ENCODE measurements at places on chromosomes 13 and 19.

DNA sequence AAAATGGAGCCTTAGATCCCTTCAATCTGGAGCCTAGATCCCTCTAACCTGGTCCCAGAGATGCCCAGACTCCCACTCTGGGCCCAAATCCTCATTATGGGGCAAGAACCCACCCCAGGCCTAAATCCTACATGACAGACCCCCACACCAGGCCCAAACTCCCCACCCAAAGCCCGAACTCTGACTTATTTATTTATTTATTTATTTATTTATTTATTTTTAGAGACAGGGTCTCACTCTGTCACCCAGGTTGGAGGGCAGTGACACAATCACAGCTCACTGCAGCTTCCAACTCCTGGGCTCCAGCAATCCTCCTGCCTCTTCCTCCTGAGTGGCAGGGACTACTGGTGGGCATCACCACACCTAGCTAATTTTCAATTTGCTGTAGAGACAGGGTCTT, 12.0 kb downstream of the FBN3 start:
- DNase-seq = no peak

DNA sequence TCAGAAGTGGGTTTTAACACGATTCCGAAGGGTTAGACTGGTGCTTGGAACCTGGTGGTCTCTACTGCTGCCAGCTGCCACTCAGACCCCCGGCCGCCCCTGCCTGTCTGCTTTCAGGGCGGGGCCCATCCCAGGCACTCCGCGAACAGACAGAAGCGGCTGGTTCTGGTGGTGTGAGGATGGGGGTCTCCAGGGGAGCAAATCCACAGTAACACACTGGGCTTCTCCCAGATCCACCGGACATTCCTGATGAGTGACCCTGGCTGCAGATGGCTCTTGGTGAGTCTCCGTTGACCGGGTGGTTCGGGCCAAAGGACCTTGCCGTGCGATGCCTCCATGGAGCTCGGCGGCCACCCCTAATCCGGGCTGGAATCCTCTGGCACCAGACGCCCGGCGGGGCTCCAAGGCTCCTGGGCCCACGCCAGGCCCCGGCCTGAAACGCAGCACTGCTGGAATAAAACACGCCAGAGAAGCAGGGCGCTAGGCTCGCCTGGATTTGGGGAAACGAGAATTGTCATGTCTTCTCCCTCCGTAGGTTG, 2.1 kb upstream of the PTBP1 start:
- peak; percentile 90 for DNase-seq

- no peak for DNase-seq
These were observed 207.1 kb upstream of the PCDH9 start for GRCh38 chr13:67437244-67437643.

GRCh38 chr13:22357132-22357531, 686.3 kb downstream of the FGF9 start:
- DNase-seq = no peak

DNA sequence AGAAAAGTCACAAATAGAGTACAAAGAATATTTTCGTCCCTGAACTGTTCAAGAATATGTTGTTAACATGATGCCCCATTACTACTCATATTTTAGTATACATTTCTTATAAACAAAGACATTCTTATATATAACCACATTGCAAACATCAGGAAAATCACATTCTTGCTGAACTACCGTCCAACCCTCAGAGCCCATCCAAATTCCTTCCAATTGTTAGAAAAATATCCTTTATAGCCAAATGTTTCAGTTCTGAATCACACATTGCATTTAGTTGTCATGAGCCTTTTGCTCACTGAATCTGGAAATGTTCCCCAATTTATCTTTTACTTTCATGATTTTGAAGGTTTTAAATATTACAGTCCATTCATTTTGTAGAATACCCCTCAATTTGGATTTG, 467.8 kb upstream of the ARGLU1 start:
- no peak for DNase-seq

GRCh38 chr19:39342647-39343305, 555 bp downstream of the SAMD4B start:
- DNase-seq = no peak

GRCh38 chr13:47332149-47332548, 435.3 kb upstream of the HTR2A start:
- no peak for DNase-seq

DNA sequence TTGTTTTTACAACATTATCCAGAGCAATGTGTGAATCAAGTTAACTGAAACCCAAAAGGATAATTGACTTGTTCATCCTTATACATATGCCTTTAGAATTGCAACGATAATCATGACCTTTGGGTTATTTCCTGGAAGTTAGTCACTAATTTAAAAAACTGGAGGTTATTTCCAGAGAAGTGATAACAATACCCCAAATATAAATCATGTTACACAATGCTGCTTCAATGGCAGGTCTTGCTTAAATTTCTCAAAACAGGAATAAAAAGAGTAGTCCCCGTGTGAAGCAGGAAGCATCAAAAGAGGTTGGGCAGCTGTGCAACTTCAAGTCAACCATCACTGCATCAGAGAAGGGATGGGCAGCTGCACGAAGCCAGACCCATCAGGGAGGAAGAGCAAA, 134.4 kb downstream of the EFNB2 start:
- DNase-seq = no peak

- DNase-seq = no peak
These were observed 102.0 kb downstream of the SLITRK1 start for GRCh38 chr13:83780227-83780626.

- DNase-seq = peak; percentile 58
These were observed 1.5 kb upstream of the TRAPPC5 start for GRCh38 chr19:7678971-7679751.

DNA sequence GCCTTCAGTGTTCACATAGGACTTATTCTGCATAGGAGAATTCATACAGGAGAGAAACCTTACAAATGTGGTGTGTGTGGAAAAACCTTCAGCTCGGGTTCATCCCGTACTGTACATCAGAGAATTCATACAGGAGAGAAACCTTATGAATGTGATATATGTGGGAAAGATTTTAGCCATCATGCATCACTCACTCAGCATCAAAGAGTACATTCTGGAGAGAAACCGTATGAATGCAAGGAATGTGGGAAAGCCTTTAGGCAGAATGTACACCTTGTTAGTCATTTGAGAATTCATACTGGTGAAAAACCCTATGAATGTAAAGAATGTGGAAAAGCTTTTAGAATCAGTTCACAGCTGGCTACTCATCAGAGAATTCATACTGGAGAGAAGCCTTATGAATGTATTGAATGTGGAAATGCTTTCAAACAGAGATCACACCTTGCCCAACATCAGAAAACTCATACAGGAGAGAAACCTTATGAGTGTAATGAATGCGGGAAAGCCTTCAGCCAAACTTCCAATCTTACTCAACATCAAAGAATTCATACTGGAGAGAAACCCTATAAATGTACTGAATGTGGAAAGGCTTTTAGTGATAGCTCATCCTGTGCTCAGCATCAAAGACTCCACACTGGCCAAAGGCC, 13.4 kb upstream of the ZFP28 start:
- no peak for DNase-seq

GRCh38 chr19:8305798-8306197, 2.4 kb downstream of the CD320 start:
- DNase-seq = no peak

- DNase-seq = no peak
These were observed 25.9 kb downstream of the DPF1 start for GRCh38 chr19:38197937-38198704.

GRCh38 chr19:29211562-29212355, 1.2 kb downstream of the UQCRFS1 start:
- no peak for DNase-seq

GRCh38 chr19:14093117-14093823, 2.7 kb upstream of the SAMD1 start:
- DNase-seq = no peak

GRCh38 chr19:39237200-39238184, 7.3 kb downstream of the IFNL3 start:
- peak; percentile 89 for DNase-seq

DNA sequence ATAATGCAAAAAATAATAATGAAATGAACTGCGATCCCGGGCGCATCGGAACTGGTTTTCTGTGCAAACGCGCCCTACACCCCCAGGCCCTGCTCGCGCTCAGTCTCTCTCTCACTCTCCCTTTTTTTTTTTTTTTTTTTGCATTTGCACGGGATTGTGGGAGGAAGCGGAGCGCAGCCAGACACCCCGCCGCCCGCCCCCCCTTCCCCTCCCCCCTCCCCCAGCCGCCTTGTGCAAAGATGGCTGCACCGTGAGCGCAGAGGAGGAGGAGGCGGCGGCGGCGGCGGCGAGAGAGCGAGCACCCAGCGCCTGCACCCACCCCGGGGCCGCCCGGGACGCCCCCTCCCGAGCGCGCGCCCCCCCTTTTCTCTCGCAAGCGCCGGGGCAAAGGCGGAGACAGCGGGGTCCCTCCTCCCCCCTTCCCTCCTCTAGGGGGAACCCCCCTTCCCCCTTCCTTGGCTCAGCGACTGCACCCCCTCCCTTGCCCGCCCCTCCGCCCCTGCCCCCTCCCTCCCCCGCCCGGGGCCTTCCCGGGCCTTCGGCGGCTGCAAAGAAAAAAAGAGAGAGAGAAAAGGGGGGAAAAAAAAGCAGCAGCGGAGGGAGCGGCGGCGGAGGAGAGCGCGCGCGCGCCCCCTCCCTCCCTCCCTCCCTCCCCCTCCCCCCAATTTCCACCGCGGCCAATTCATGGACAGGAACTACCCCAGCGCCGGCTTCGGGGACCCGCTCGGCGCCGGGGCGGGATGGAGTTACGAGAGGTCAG, at the start of gene PRR12:
Gene PRR12 (plus strand): TSS at position 212 of the 760 bp plus-strand sequence. CDS start 473 bp downstream, at position 685.
- peak; percentile 93 for DNase-seq

DNA sequence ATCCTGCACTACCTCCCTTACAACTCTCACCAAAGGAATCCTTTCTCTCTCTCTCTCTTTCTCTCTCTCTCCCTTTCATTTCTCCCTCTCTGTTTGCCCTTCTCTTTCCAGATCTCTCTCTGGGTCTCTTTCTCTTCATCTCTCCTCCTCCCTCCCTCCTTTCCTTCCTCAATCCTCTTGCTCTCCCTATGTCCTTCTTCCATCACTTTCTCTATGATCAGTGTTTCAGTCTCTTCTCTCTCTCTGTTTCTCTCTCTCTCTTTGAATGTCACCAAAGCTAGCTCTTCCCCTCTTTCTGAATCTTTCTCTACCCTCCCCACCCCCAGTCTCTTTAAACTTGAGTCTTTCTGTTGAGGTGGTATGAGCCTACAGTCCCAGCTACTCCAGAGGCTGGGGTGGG, 19.8 kb upstream of the KLK4 start:
- no peak for DNase-seq

DNA sequence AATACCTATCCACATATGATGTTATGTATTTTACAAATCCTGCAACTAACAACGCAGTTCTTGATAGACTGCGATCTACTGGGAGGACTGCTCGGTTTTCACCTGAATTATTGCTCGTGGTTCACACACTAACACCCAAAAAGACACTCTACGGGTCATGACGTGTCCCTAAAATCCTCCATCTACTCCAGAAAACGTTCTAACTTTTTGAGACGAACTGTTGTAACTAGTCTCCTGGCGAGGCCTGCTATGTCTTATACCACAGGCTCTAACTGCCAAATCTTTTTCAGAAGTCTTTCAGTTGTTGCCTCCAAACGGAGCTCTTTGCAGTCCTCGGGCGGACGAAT, 108.2 kb downstream of the KCNRG start:
- DNase-seq = no peak

GRCh38 chr13:36548129-36548528, 115.8 kb downstream of the CCNA1 start:
- DNase-seq = no peak

GRCh38 chr13:50893211-50893852, 16.3 kb upstream of the RNASEH2B start:
- no peak for DNase-seq

DNA sequence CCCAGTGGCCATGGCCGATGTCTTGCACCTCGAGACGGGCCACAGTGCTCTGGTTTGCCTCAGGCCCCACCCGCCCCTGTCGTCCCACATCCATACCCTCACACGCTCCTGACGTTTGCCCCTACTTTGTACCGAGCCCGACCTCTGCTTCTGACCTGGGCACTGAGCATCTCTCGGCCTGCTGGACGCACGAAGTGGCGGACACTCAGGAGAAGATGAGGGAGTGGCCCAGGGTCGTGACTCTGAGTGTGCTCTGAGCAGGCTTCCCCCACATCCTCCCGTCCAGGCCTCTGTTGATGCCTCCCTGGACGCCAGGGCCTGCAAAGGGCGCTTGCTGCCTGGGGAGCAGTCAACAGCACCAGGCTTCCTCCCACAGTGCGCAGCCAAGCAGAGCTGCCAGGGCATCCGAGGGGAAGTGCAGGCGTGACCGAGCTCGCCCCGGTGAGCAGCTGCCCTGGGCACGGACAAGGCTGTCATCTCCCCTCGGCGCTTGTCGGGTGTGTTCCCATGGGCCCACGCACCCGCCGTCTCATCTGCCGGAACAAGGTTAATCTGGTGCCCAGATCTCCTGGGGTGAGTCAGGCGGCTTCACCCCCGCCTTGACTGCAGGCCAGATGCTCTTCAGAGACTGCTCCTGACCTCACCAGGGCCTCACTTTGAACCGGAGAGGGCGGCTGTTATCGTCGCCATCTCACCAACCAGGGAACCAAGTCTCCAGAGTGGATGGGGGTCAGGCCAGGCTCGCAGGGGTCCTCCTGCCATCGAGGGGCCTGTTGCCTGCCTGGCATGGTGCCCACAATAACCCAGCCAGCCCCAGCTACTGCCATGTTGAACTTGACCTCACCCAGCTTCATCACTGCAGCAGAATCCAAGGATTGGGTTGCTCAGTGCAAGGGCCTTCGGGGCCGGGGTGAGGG, 27.2 kb downstream of the COMP start:
- DNase-seq = peak; percentile 68

- no peak for DNase-seq
These were observed 223.2 kb upstream of the ZNF507 start for GRCh38 chr19:32122258-32122657.

DNA sequence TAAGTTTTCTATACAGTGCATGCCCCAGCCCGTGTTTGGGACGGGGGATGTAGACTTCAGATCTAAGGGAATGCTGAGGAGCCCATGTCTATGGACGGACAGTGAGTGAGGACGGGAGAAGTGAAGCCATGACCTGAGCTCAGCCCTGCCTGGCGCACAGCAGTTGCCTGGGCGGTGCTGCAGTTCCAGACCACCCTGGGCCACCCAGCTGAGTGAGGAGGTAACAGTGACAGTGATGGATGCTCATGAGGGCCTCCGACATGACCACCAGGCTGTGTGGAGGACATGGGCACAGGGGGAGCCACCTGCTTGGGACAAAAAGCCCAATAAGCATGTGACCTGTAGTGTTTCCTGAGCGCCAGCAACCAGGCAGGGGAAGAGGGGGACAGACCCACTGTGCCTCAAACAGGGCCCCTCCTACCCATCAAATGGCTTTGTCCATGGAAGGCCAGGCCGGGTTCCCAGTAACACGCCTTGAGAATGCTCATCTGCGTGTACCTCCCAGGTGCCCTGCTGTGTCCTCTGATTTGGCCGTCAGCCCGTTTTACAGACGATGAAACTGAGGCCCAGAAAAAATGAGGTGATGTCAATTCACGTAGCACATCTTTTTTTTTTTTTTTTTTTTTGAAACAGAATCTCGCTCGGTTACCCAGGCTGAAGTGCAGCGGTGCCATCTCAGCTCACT, 22.6 kb downstream of the NOSIP start:
- no peak for DNase-seq
